ENCODE measurements at places on chromosomes 1 and 21. TPM values are rescaled to one million over a fixed set of nuclear protein-coding genes. Genes with fewer than 3 reads are reported as not detected.

DNA sequence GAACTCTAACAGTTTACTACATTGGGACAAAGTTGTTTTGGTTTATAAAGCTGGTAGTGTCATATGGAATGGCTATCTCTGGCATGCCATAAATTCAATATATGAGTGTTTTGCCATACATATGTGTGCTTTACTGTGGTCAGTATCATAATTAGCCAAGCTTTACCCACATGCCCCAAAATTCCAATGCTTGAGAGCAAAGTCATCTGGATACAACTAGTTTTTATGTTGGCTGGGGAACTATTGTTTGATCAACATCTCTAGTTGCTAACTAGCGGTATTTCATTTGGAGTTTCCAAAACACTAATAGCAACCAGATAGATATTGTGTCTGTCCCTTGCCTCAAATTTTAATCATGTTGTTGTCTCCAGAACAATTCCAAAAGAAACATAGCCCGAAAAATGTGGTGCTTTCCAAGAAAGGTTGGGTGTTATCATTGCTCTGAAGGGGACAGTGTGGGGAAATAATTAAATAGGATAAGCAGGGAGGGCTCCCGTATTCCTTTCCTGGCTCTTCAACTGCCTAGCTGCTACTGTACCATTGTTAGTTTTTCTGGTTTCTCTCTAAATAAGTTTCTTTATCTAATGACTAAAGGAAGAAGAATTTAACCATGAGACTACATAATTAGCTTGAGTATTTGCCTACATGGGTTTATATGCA is 136.1 kb downstream of the TGFB2 start:
- DNase-seq = no peak

The SELE gene
- not detected for total RNA-seq

The NFASC gene
- total RNA-seq = 0.29 TPM

DNA sequence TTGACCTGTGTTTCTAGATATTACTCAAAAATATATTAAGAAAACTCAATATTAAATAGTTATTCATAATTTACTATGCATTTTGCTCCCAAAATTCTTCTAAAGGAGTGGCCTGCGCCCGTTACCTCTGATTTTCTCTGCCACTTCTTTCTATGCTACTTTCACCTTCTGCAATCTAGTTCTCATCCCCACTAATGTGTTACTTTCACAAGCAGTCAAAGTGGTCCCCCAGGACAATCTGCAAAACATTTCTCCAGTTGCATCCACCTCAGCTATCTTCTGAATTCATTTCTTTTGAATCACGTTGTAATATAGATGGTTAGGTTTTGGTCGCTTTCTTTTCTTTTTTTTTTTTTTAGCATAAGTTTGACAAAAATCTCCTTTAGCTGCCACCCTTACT is 13.4 kb downstream of the INSL5 start:
- DNase-seq = no peak

All from epithelial cell of proximal tubule (primary cell).